Transverse colon (tissue), 4 donors: ENCODE measurements at places on chromosomes 7 and 10.
A peak's percentile ranks its signal among the peaks of the same experiment; 100 is the strongest.

DNA sequence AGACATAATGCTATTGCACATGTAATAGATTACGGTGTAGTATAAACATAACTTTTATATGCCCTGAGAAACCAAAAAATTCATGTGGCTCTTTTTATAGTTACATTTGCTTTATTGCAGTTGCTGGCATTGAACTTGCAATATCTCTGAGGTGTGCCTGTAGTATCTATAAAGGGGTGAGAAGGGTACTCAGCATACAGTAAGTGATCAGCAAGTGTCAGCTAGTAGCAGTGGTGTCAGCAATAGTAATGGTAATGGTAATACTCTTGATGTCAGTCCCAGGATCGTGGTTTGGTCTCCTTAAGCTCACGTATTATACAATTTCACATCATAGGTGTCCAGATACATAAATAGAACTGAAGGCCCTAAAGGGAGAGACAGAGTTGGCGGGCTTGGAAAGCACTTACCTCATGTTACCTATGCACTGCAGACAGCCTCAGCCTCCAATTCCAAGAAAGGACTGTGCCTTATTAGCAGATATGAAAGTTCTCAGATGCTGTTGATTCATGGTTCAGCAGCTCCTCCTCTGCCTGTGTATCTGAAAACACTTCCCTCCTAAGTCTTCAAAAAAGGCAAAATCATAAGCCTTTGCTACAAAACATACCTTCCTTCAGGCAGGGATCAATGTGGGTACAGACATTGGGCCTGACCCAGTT lies 6.6 kb upstream of the GIMAP7 start:
- no peak for DNase-seq

DNA sequence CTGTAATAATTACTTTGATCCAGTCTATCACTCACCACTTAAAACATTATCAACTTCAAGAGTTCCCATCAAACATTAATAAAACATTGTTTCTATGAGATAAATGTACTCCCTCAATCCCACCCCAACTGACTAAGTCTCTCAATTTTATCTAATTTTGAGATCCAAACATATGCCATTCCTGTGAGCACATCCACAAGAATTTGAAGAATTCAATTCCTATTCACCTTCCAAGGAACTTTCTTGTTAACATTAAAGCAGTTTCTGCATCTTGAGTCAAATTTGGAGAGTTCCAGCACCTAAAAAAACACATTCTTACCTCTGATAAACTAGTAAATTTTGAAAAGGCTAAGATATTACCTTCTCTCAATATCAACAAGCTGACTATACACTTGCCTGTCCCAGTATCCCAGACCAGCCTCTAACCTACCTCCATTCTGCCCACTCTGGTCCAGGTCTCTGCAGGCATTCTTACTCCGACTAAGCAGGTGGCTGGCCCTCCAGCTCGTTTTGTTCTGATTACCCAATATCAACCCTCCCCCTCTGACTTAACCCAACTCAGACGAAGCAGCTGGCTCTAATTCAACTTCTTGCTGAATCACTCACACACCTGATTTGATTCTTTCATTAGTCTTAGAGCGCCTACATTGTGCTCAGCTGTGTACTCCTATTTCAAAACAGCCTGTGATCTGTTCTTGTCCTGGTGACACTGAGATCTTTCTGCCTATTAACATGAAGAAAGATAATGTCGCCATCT lies 275.2 kb downstream of the IPMK start:
- no peak for DNase-seq

- no peak for DNase-seq
Observed at GRCh38 chr10:86888585-86889381, 68.6 kb downstream of the MMRN2 start.

DNA sequence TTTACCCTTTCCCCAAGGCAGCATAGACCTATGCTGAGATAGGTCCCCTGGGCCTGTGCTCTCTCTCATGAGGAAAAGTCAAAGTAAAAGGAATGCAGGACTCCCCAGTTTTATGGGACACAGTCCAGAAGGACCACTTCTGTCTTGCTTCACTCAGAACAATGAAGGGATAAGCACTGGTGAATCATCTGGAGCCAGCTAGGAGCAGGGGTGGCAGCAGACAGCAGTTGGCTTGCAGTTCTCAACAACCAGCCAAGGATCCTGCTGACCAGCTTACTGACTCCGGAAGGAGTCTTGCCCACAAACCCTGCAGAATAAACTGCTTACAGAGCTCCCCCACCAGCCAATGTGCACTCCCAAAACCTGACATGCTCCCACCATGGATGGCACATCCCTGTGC lies 152.1 kb upstream of the GHITM start:
- DNase-seq: no peak

- DNase-seq: no peak
Observed at GRCh38 chr10:117638200-117638599, 95.7 kb downstream of the EMX2 start.

GRCh38 chr10:22742678-22743077 lies 28.3 kb upstream of the PIP4K2A start:
- no peak for DNase-seq

- no peak for DNase-seq
Observed at GRCh38 chr10:70915806-70916205, 27.4 kb upstream of the PCBD1 start.

DNA sequence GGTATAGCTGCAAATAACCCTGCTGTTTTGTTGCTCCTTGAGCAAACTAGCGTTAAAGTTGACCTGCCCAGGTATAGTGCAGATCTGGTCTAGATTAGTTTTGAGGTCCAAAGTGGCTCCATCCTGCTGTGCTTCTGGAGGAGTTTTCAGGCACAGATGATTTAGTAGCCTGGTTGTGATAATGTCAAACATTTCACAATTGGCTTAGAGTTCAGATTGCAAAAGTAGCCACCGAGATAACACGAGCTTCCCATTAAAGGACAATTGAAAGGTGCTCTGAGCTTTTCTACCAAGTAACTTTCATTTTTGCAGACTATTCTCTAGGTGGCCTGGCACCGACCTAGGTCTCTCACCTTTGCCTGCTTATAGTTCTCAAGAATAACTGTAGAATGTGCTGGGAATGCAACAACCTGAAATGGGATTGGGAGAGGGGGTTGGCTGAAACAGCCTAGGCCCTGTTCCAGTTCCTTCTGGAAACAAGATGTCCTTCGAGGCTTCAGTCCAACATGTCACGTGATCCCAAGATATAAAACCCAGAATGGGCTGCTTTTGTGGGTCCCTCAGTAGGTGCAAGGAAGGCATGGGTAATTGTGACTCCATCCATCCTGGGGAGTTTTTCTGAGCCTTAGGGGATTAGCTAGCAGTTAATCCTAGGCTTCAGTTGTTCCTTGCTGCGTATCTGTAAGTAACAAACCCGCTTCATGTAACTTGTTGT lies 201.0 kb downstream of the CHRM2 start:
- no peak for DNase-seq

DNA sequence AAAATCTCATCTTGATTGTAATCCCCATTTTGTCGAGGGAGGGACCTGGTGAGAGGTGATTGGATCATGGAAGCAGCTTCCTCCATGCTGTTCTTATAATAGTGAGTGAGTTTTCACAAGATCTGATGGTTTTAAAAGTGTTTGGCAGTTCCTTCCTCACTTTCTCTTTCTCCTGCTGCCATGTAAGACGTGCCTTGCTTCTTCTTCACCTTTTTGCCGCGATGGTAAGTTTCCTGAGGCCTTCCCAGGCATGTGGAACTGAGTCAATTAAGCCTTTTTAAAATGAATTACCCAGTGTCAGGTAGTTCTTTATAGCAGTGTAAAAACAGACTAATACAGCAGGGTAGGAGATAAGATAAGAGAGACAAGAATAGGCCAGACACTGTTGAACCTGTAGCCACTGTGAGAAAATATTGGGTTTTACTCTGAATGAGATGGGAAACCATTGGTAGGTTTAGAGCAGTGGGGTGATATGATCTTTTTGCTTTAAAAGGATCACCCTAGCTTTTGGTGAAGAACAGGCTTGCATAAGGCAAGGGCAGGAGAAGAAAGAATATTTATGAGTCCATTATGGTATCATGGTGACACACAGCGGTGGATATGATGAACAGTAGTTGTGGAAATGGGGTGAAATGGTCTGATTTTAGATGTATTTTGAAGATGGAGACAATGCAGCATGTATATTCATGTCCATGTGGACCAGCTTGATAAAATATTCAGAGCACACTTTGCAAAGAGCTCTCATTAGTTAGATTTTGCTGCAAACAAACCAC lies 11.5 kb downstream of the OR6B1 start:
- no peak for DNase-seq

DNA sequence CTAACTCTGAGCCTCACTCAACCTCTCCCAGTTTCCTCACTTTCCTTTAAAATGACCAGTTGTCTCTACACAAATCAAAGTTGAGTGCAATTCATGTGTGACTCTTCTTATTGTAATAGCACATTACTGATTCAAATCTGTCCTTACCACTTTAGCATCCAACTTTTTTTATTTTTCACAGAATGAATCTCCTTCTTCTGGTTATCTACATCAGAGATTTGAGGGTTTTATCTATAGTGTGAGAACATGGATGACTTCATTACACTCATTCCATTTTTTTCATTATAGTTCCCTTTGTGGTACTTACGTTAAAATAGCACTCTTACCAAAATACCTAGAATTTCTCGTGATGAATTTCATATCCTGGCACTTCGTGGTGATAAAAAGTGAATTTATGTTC lies 43.3 kb downstream of the RTKN2 start:
- no peak for DNase-seq

DNA sequence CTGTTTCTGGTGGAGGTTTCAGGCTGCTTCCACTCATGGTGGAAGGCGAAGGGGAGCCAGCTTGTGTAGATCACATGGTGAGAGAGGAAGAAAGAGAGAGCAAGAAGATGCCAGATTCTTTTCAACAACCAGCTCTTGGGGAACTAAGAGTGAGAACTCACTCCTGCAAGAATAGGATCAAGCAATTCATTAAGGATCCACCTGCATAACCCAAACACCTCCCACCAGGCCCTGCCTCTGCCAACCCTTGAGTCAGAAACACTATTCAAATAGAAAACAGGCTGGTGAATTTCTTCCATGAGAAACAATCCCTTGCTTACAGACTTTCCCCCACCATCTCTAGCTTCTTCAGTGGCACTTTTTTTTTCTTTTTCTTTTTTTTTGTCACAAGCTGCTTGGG lies 317.2 kb downstream of the GPR158 start:
- DNase-seq: no peak

DNA sequence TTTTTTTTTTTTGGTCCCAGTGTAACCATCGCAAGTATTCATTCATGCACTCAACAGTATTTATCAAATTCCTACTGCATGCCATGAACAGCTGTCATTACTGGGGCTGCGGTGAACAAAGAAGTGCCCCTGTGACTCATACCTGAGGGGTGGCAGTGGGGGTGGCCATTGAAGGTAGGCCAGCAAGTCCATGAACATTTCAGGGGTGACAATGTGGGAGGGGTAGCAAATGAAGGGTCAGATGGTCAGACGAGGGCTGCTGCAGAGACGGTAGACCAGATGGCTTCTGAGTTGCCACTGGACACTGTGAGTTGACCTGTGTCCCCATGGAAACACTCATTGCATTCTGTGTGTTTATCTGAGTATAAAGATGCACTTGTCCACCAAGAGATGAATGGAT lies 92.5 kb upstream of the PITRM1 start:
- no peak for DNase-seq

DNA sequence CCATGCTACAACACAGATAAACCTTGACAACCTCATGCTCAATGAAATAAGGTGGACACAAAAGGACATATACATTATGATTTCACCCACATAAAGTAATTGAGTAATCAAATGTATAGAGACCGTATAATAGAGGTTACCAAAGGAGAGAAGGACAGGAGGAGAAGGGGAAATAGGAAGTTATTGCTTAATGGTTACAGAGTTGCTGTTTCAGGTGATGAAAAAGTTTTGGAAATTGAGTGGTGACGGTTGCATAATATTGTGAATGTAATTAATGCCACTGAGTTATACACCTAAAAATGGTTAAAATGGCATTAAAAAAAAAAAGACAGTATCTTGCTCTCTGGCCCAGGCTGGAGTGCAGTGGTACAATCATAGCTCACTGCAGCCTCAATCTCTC lies 1.5 kb upstream of the OGDH start:
- DNase-seq: no peak

DNA sequence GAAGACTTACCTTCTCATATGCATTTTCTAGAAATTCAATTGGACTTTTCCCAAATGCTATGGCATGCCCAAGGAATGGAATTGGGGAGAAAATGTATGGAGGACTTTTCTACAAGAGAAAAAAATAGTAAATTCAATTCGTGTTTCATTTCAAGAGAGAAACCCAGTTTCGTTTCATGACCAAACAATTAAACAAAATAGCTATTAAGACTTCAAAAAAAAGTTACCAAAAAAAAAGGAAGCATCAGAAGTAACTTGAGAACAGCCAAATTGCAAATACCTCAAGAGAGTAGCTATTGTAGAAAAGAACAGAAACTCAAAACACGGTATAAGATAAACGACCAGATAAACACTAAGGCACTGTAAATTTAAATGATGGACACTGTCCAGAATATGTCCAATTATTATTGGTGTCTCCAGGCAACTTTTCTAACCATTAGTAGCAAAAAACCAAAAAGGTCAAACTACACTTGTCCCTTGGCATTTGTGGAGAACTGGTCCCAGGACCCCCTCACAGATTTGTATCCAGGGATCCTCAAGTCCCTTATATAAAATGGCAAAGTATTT lies 2.4 kb downstream of the CYP51A1 start:
- DNase-seq: no peak

- DNase-seq: no peak
Observed at GRCh38 chr10:62511656-62512055, 137.5 kb downstream of the ZNF365 start.

- no peak for DNase-seq
Observed at GRCh38 chr10:75379212-75379724, 22.3 kb downstream of the ZNF503 start.

- DNase-seq: peak; percentile 72
Observed at GRCh38 chr7:149422162-149422913, 38.5 kb downstream of the ZNF777 start.

DNA sequence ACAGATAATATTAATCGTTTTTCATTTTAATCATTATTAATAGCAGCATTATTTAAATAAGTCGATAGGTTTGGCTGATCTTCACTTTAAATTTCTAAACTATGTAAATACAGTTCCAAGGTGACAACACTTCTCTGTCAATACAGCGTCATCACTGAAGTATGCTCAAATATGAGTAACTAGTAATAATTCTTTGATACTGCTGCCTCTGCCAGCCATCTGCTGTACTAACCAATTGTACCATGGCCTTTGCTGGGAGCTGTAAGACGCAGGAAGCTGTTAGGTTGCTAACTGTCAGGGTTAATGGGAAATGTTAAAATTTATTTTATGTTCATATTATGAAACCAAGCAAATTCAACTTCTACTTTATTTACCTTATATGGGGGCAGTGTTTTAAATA lies 1650.5 kb upstream of the LRRTM3 start:
- DNase-seq: no peak

- DNase-seq: peak; percentile 25
Observed at GRCh38 chr10:121076776-121077715, 225.9 kb downstream of the WDR11 start.
